ENCODE measurements at places on chromosomes 2 and 18.

DNA sequence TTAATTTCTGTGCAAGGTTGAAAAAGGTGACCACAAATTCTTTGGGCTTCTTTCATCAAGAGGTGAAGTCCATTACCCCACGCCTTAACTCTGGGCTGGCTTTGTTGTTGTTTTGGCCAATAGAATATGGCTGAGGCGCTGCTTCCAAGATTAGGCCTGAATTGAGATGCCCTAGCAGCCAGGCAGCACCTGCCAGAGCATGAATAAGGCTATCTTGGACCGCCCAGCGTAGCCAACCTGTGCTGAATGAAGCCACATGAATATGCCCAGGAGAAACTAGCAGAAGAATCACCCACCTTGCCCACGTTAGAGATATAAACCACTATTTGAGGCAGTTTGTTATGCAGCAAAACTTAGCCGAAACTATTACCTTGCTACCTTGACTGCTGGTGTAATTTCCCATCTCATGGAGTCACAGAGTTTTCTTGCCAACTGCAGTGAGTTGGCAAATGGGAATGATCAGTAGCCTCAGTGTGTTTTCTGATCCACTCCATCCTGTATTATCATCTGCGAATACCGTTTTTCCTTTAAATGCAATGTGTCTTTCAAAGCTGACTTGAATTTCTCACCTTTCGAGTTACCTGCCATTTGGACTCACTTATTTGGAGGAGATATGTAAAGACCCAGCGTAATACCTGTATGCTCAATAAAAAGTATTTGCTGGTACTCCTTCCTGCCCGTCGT, 679 bp downstream of the TSGA10 start:
- DNase-seq, result no peak

DNA sequence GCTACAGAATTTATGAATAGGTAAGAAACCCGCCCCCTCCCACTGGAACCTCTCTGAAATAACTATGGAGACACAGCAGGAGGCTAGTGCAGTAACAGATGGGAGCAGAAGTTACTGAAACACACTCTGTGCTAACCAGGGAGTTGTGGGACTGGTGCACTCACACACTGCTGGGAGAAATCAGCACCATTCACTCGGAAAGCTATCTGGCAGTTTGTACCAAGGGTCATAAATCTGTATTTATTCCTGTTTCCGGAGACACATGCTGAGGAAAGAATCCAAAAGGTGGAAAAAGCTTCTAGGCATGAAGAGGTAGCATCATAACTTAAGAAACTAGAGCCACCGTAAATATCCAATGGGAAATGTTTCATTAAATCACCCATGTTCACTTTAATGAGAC, 39.9 kb downstream of the TGFA start:
- peak; percentile 90 for DNase-seq

- DNase-seq, result no peak
Measured at GRCh38 chr2:182318466-182319220, 108.2 kb downstream of the PDE1A start.

- DNase-seq, result no peak
Measured at GRCh38 chr2:44033947-44034346, 38.2 kb upstream of the LRPPRC start.

GRCh38 chr2:120470041-120470965, 124.4 kb downstream of the INHBB start:
- no peak for DNase-seq

- DNase-seq, result no peak
Measured at GRCh38 chr2:128798502-128799283, 480.0 kb upstream of the HS6ST1 start.

DNA sequence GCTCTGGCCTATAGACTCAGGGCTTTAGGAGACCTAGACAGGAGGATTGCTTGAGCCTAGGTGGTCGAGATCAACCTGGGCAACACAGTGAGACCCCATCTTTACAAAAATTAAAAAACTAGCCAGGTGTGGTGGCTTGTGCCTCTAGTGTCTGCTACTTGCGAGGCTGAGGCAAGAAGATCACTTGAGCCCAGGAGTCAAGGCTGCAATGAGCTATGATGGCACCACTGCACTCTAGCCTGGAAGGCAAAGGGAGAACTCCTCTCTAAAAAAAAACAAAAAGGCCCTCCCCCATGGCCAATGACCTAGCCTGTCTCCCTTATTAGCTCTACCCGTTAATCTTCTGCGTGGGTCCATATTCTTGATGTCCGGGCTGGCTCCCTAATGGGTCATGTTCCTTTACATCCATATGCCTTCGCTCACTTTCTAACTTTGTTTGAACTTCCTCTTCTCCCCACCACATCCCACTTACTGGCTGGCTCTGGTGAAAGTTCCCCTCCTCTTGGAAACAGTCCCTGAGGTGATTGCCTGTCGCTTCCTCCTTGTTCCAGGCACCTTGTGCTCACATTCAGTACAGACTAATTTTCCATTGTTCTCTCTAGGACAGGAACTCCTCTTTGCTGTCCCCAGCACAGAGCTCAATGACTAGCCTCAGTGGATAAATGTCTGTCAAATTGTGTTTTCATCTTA, 103.0 kb downstream of the AFF3 start:
- DNase-seq, result no peak

DNA sequence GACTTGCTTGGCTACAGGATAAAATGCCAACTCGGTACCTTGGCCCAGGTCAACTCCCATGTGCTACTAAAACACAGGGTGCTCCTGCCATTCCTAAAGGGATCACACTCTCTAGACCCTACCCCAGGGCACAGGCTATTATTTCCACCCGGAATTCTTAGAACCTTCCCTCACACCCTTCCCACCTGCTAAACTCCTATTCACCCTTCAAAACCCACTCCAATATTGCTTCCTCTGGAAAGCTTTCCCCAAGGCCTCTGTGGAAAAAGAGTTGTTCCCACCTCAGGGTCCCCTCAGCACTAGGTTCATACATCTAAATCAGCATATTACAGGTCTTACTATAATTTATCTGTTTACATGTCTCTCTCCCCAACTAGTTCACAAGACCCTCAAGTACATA, 75.0 kb upstream of the TANC1 start:
- DNase-seq, result no peak

- peak; percentile 36 for DNase-seq
Measured at GRCh38 chr18:46711444-46711863, 45.4 kb downstream of the ST8SIA5 start.

DNA sequence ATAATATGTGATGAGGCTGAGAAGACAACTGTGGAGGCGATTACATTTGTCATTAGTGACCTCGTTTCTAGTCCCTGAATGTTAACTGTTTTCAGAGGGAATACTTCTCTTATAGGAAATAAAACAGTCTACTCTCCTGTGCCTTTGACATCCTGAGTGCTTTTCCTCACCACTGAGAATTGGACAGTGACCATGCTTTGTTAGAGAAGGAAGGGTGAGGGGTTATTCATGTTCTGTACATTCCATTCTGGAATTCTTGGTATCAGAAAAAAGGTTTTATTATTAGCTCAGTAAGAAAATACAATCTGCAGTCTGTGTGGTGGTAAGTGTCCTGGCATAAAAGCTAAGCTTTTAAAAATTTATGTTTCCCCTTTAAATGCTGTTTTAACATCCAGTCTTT, 58.8 kb downstream of the PARD3B start:
- no peak for DNase-seq

DNA sequence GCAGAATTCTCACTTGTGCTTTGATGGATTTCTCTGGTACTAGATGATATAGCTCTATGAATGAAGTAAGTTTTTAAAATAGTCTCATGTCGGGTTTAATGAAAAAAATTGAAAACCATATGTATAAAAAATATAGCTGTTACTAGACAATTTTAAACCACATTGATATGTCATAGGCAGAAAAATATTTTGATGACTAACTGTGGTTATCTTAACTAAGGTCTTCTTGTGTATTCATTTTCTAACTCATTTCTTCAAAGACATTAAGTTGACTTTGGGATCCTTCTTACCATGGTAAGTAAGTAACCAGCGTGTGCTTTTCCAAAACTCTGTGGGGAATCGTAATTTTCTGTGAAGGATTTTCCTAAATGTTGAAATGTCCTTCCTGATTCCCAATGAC, 160.9 kb upstream of the COL3A1 start:
- DNase-seq, result no peak

DNA sequence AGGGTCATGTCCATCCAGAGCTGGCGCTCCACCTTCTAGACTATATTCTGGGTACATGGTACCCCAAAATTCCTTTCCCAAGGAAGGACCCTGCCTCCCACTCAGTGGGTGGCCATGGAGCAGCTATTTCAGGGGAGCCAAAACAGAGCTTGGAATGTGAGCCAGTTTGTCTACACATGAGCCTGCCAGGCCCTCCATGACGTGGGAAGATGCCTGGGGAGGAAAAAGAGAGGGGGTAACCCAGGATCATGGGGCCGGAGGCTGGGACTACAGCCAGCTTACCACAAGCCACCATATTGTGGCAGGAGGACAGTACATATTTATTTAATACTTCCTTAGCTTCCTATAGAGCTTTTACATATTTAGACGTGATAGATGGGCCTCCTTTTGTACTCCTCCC, 414.7 kb upstream of the TNP1 start:
- no peak for DNase-seq

- no peak for DNase-seq
Measured at GRCh38 chr18:9189491-9189890, 52.9 kb downstream of the ANKRD12 start.

- DNase-seq, result no peak
Measured at GRCh38 chr2:134669731-134670669, 48.8 kb downstream of the TMEM163 start.

DNA sequence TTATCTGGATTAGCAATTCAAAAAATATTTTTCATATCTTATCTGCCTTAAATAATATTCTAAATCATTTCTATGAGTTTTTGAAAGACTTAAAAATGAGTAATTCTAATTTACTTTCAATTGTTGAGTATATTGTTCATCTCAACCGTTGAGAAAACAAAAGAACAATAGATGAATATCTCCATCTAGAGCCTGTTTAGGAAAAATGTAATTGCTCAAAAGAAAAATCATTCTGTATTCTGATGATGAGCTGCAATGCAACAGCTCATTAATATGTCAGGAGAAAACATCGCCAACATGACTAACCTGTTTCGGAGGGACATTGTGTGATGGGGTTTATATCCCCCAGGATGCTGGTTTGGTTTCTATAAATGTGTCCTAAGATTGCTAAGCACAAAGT, 417.6 kb downstream of the SUCLG1 start:
- no peak for DNase-seq

DNA sequence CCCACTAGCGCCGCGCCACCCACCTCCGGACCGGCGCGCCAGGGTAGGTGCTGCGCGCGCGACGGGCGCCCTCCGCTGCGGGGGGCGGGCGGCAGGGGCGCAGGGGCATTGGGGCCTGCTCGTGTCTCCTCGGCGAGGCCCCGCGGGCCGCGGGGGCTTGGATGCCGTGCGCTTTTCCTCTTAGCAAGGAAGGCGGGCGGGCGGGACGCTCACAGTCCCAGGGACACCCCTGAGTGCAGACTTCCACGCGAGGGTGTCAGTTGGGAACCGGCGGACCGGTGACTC, 748 bp downstream of the TWIST2 start:
- DNase-seq, result no peak

GRCh38 chr18:63158012-63158631, 161.4 kb downstream of the BCL2 start:
- DNase-seq, result no peak

GRCh38 chr2:12737738-12738485, 21.2 kb downstream of the TRIB2 start:
- DNase-seq, result no peak

- DNase-seq, result no peak
Measured at GRCh38 chr2:219207884-219208740, 1.5 kb downstream of the ZFAND2B start.

DNA sequence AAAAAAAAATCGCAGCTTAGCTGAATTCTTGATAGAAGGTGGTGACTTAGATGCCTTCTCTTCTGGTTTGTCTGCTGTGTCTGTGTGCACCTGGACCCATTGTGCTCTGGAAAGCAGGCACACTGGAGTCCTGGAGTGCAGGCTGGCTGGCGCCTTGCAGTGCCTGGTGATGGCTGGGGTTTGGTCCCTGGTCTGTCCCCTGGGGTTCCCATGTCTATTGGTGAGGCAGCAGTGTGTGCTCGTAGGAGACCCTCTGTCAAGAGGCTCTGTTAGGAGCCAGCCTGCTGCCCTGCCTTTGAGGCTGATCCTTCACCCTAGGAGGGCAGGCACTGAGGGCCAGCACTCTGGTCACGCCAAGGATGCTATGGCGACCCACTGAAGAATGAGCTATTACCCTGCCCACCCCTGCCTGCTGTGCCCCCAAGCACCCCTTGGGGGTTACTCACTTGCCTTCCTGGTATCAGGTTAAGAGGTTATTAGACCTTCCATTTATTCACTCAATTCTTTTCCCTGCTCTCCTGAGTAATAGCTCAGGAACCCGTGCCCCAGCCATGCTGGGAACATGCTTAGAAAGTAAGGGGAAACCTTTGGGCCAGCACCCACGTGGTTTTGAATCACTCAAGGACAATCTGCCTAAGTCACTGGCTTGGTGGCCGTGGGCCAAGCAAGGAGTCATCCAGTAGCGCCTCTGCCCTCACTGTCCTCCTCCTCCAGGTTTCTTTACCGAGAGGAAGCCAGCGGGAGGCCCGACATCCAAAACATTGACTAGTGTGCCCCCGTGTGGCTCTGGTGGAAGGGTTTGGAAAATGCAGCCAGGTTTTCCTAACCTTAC, 284.5 kb downstream of the PRKCE start:
- peak; percentile 86 for DNase-seq

DNA sequence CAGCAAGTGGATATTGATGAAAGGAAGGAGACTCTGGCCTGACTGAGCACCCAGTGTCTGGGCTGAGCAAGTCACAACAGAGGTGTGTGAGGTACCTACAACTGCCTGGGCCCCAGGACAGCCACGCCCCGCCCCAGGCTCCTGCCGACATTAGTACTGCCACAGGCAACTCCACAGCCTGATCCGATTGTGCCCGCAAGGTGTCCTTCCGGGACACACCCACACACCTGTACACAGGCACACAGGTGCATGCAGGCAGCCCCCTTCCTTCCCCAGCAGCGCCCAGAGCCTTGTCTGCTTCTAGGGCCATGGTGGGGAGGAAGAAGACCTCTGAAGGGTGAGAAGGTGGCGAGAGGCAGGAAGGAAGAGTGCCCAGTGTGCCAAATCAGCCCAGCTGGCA, 83.6 kb downstream of the TNS1 start:
- DNase-seq, result no peak

- DNase-seq, result no peak
Measured at GRCh38 chr2:151091583-151091982, 170.1 kb downstream of the RBM43 start.
